ENCODE measurements at places on chromosomes 12 and 14.

GRCh38 chr12:580813-581212, 82.4 kb downstream of the NINJ2 start:
- H3K36me3 ChIP-seq, result no peaks in the 10 kb centered on the region
- no peak overlapping the region for H3K27ac ChIP-seq
- H3K4me3 ChIP-seq, result no peak overlapping the region
- no peaks in the 10 kb centered on the region for H3K27me3 ChIP-seq
- no peak for DNase-seq

DNA sequence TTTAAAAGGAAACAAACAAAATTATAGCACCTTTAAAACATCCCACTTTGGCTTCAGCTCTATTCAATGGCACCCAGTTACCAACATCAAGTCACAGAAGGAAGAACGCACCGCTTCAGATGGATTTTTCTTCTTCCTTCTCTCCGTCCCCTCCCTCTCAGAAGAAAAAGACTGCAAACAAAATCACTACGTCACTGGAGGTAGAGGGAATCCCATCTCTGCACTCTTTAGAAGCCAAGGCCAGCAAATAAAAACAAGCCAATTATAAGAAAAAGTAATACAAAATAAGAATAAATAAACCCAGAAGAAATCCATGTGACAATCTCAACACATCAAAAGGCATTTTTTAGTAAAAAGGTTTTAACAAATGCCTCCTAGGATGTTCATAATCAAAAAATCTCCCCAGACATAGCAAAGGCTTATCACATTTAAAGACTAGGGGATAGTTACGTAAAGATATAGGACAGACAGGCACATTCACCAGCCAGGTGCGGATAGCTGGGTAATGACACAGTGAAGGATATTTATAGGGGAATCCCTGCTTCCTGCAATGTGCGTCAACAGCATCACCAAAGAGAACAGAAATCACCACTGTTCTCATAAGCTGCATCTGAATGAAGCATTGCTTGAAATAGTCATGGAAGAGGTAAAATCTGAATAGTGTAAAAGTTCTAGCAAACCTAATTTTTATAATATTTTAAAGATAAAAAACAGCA, 89.4 kb downstream of the R3HDM2 start:
- H3K4me3 ChIP-seq, result no peak overlapping the region
- H3K27me3 ChIP-seq, result no peaks in the 10 kb centered on the region
- DNase-seq, result no peak
- no peaks in the 10 kb centered on the region for H3K36me3 ChIP-seq

- no peak for DNase-seq
- H3K27me3 ChIP-seq, result no peaks in the 10 kb centered on the region
- H3K4me1 ChIP-seq, result no peaks in the 10 kb centered on the region
These were observed 84.1 kb upstream of the TMTC1 start for GRCh38 chr12:29867823-29868222.

DNA sequence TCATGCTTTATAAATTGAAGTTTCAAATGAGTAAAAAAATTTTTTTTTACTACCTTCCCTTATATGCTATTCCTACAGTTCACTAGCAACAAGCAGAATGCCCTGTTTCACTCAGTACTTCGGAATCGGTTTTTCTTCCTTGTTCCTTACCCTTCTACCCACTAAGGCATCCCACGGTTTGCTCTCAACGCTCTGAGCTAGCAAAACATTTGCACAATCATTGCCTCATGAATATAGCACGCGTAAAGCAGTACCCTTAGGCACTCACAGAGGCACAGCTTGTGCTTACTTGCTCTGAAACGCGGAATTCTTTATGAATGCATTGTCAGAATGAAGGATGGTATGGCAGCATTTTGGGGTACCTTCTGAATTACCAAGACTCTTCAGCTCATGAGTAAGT, 45.0 kb downstream of the PPP1R13B start:
- no peak for DNase-seq
- H3K27ac ChIP-seq, result no peak overlapping the region
- H3K4me3 ChIP-seq, result no peak overlapping the region
- H3K27me3 ChIP-seq, result no peaks in the 10 kb centered on the region
- H3K4me1 ChIP-seq, result peaks cover 9% of the 10 kb centered on the region
- no peaks in the 10 kb centered on the region for H3K36me3 ChIP-seq

- H3K4me3 ChIP-seq, result no peak overlapping the region
- no peak for DNase-seq
- H3K27me3 ChIP-seq, result no peaks in the 10 kb centered on the region
- no peaks in the 10 kb centered on the region for H3K4me1 ChIP-seq
These were observed 67.3 kb downstream of the STXBP6 start for GRCh38 chr14:24982472-24983155.

- no peak for DNase-seq
- peaks cover 4% of the 10 kb centered on the region for H3K4me1 ChIP-seq
- peak overlapping the region; percentile 43 for H3K27ac ChIP-seq
- no peaks in the 10 kb centered on the region for H3K27me3 ChIP-seq
These were observed 4.5 kb upstream of the SRSF9 start for GRCh38 chr12:120473807-120474615.

GRCh38 chr14:95346820-95347219, 27.1 kb upstream of the CLMN start:
- DNase-seq, result no peak
- H3K27ac ChIP-seq, result no peak overlapping the region
- H3K4me3 ChIP-seq, result no peak overlapping the region
- H3K4me1 ChIP-seq, result no peaks in the 10 kb centered on the region

DNA sequence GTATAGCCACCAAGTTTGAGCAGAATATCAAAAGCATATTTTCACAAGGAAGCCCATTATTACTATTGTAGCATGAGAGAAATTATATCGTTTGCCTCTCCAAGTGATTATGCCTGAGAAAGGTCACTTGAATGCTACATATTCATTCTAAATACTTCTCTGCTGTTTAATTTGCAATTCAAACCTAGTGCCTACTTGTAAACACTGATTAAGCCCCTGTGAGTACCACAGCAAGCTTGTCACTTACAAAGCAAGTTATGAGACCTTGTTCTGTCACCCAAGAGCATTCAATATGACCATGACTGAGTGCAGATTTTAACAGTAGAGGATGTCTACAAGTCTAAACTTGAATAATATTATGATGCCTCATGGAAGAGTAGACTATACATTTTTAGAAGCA, 124.7 kb upstream of the SSTR1 start:
- no peak for DNase-seq
- no peaks in the 10 kb centered on the region for H3K27me3 ChIP-seq
- H3K27ac ChIP-seq, result no peak overlapping the region
- H3K36me3 ChIP-seq, result no peaks in the 10 kb centered on the region
- no peak overlapping the region for H3K4me3 ChIP-seq
- no peaks in the 10 kb centered on the region for H3K4me1 ChIP-seq

DNA sequence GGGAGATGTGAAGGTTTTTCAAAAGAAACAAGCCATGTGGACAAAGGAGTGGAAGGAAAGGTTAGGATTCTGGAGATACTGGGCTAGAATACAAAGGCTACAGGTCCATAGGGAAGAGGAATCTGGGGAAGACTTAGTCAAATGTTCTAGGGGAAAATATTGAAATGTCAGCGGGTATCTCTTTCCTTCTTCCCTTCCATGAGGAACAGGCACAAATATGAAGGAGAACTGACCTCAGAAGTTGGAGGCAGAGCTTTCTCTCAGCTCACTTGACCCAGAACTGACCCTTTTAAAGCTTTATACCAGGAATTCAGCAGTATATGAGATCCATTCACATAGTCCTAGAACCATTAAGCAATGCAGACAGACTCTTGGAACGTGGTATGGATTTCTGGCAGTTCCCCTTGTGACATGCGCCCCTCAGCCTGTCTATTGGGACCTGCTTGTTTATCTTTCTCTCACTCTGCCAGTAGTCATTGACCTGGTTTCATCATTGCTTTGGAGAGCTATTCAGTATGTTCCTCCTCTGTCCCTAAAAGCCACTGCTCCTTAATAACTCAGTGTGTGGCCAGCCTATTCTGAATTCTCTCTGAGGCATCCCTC, 43.0 kb upstream of the GSG1 start:
- H3K36me3 ChIP-seq, result no peaks in the 10 kb centered on the region
- no peak overlapping the region for H3K4me3 ChIP-seq
- H3K27ac ChIP-seq, result peak overlapping the region; percentile 11
- DNase-seq, result no peak
- H3K27me3 ChIP-seq, result no peaks in the 10 kb centered on the region

DNA sequence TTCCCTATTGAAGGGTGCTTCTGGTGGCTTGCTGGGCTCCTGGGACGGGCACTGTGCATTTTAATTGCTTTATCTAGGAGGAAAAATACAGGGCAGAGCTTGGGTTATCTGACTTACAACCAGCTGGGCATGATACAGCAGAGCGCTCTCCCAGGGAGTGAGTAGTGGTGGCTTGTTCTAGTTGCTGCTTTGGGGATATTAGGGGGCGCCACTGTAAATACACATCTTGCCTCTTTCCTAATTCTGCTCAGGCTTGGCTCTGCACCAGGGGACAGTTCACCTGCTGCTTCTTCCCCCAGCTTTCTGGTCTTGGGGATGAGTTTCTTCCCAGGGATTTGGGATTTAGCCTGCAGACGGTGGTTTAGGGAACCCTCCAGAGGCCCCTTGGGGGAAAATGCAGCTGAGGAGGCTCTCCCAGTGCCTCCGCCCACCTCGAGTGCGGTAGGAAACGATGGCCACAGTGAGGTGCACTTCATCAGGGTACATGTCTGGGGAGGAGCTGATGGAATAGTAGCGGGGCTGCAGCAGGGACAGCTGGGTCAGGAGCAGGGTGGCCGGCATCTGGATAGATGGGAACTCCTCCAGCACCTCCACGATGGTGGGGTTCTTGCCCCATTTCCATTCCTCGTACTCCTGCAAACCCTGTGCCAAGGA, 36.9 kb upstream of the FBXO21 start:
- H3K4me1 ChIP-seq, result no peaks in the 10 kb centered on the region
- no peak for DNase-seq
- H3K4me3 ChIP-seq, result no peak overlapping the region

- no peak for DNase-seq
- no peaks in the 10 kb centered on the region for H3K36me3 ChIP-seq
- H3K4me1 ChIP-seq, result peaks cover 66% of the 10 kb centered on the region
- no peak overlapping the region for H3K4me3 ChIP-seq
- no peaks in the 10 kb centered on the region for H3K27me3 ChIP-seq
These were observed 14.9 kb downstream of the TRMT61A start for GRCh38 chr14:103543721-103544387.

DNA sequence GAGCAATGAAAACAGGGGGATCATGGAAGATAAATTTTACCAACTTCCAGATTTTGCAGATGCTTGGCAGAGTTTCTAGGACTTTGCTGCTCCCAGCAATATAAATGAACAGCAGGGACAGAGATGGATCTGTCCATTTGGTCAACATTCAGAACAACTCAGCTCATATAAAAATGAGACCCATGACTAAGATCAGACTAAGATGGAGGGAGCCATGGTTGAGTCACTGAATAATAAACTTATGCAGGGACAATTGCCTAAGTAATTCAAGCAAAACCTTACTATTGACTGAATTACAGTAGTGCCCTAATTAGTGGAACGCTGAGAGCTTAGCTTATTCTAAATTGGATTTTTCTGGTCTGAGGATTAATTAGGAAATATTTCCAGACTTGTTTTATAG, 205.1 kb downstream of the SLC5A8 start:
- no peaks in the 10 kb centered on the region for H3K36me3 ChIP-seq
- H3K4me3 ChIP-seq, result no peak overlapping the region
- no peaks in the 10 kb centered on the region for H3K4me1 ChIP-seq
- no peaks in the 10 kb centered on the region for H3K27me3 ChIP-seq
- no peak for DNase-seq

GRCh38 chr12:130142736-130143135, 19.5 kb upstream of the FZD10 start:
- H3K4me3 ChIP-seq, result no peak overlapping the region
- no peaks in the 10 kb centered on the region for H3K27me3 ChIP-seq
- no peaks in the 10 kb centered on the region for H3K4me1 ChIP-seq

DNA sequence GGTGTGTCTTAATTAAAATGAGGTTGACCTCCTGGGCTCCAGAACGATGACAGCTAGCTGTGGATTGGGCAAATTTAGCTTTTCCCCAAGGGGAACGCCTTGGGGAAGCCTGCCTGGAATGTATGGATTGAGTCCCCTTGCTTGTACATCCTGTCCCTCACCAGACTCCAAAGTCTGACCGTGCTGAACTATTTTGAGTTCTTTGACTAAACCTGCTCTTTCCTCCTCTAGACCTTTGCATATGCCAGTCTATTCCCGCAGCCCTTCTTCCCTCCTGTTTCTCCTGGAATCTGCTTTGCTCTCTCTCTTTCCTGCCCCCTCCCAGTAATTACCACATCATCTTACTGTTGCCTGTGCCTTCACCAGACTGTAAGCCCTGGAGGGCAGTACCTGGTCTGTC, 11.5 kb upstream of the KDM2B start:
- no peak overlapping the region for H3K4me3 ChIP-seq
- H3K4me1 ChIP-seq, result peaks cover 4% of the 10 kb centered on the region
- H3K27ac ChIP-seq, result no peak overlapping the region
- DNase-seq, result no peak

- H3K36me3 ChIP-seq, result no peaks in the 10 kb centered on the region
- no peak overlapping the region for H3K4me3 ChIP-seq
- H3K4me1 ChIP-seq, result no peaks in the 10 kb centered on the region
- no peaks in the 10 kb centered on the region for H3K27me3 ChIP-seq
These were observed 10.4 kb upstream of the RMST start for GRCh38 chr12:97452230-97452629.

GRCh38 chr12:68406134-68406576, 74.0 kb upstream of the MDM1 start:
- peaks cover 14% of the 10 kb centered on the region for H3K4me1 ChIP-seq
- peak; percentile 19 for DNase-seq
- peak overlapping the region; percentile 22 for H3K4me3 ChIP-seq
- H3K36me3 ChIP-seq, result no peaks in the 10 kb centered on the region
- H3K27ac ChIP-seq, result no peak overlapping the region

- H3K4me1 ChIP-seq, result no peaks in the 10 kb centered on the region
- H3K4me3 ChIP-seq, result no peak overlapping the region
- DNase-seq, result no peak
- H3K27me3 ChIP-seq, result no peaks in the 10 kb centered on the region
These were observed 181.2 kb downstream of the EMP1 start for GRCh38 chr12:13377698-13378097.

DNA sequence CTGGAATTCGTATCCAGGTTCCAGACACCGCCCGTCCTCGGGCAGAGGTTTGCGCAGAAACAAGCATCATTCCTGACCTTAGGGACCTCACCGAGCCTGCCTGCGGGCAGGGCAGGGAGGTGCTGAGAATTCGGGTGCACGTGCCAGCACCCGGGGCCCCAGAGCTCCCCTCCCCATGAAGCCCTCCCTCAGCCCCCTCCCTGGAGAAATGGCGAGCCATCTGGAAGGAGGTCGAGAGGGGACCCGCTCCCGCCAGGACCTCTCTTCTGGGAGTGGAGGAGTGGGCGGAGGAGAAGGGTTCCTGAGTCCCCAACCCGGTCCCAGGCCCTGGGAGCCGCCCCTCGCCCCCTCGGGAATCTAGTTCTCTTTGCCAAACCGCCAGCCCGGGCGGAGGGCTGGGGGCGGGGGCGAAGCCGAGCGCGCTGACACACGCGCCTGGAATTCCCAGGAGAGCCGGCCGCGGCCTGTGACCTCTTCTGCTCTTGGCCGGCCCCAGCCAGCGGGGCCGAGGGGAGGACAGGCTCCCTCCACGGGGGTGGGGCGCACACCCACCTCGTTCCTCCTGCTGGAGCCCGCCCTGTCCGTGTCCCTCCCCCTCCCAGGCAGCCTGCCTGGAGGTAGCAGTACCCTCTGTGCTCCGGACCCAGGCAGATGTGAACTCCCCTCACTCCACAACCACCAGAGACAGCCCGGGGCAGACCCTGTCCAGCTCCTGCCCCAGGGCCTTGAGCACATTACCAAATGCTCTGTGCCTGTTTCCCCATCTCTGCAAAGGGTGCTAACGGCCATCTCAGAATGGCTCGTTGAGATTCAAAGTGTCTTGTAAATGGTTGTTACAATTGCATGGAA, 23.0 kb upstream of the GPR132 start:
- H3K27me3 ChIP-seq, result no peaks in the 10 kb centered on the region
- H3K4me1 ChIP-seq, result peaks cover 60% of the 10 kb centered on the region
- H3K4me3 ChIP-seq, result peak overlapping the region; percentile 71
- DNase-seq, result no peak

Data from thoracic aorta (tissue), 2 donors.